Anterior cingulate cortex (tissue), 58 donors: ENCODE measurements at places on chromosomes 12 and 14.

DNA sequence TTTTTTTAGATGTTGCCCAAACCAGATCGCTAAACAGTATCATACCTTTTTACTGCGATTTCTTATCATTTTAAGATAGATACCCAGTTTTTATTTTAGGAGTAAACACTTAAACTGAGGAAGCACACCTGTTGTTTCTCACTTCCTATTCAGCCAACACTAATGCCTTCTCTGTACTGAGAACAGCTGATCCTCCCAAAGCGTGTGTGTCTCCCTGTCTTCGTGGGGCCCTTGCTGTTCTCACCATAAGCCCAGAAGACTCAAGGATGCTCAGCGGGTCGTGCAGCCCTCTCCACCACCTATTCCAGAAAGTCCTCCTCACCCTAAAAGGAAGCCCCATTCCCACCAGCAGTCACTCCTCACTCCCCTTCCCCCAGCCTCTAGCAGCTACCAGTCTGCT lies 14.8 kb downstream of the PPP2R5C start:
- DNase-seq = no peak

- no peak for DNase-seq
Measured at GRCh38 chr12:105292705-105293104, 37.8 kb upstream of the C12orf75 start.

DNA sequence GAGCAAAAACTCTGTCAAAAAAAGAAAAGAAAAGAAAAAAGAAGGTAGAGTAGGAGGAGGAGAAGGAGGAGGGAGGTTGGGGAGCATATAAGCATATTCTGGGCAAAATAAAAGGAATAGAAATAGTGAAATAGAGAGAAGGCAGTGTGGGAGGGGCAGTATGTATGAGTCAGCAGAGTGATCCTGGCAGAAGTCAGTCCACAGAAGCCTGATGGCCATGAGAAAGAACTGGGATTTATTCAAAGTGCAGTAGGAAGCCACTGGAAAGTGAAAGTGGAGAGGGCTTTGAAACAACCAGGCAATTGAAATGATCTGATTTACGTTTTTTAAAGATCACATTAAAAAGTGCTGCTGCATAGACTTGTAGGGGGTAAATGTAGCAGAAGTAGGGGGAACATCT lies 368.6 kb upstream of the USP15 start:
- no peak for DNase-seq

- DNase-seq = no peak
Measured at GRCh38 chr14:61409782-61410181, 88.4 kb downstream of the PRKCH start.

- no peak for DNase-seq
Measured at GRCh38 chr12:74401966-74402365, 135.7 kb upstream of the ATXN7L3B start.

DNA sequence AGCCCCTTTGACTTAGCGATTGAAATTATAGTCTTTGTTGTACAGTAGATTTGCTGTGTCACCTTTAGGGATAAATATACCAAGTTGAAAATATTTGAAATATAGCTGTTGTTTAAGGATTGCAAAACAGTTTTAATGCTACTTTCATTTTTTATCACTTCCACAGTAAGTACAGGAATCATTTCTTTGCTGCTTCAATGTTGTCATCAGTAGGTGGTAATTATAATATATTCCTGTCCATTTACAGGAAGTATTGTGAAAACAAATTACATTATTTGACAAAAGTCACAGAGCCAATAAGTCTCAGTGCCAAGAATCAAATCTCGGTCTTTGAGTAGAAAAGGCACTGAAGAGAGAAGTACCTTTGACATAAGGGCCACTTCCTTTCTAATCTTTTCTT lies 342.6 kb upstream of the RGS6 start:
- DNase-seq = no peak

- no peak for DNase-seq
Measured at GRCh38 chr12:98830657-98831056, 185.6 kb downstream of the APAF1 start.

GRCh38 chr12:30385706-30386105 lies 310.0 kb downstream of the IPO8 start:
- no peak for DNase-seq

GRCh38 chr14:74290415-74290814 lies 12.3 kb downstream of the ABCD4 start:
- DNase-seq = no peak

DNA sequence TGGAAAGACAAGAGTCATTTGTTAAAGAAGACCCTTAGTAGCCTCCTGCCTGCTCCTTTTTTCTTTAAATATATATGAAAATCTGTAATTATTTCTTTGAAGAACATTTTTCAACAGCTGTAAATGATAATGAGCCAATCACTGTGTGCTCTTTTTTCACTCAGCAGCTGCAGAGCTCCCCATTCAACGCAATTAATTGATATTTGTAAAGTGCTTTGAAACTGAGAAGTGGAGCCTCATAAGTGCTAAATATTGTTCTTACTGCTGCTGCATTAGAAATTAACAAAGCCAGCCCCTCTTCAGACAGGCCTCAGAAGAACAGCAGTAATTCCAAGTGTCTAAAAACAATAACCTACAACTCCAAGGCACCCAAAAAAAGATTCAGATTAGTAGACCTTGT lies 224.3 kb downstream of the GXYLT1 start:
- no peak for DNase-seq

GRCh38 chr12:92769124-92769901 lies 66.5 kb downstream of the PLEKHG7 start:
- no peak for DNase-seq

DNA sequence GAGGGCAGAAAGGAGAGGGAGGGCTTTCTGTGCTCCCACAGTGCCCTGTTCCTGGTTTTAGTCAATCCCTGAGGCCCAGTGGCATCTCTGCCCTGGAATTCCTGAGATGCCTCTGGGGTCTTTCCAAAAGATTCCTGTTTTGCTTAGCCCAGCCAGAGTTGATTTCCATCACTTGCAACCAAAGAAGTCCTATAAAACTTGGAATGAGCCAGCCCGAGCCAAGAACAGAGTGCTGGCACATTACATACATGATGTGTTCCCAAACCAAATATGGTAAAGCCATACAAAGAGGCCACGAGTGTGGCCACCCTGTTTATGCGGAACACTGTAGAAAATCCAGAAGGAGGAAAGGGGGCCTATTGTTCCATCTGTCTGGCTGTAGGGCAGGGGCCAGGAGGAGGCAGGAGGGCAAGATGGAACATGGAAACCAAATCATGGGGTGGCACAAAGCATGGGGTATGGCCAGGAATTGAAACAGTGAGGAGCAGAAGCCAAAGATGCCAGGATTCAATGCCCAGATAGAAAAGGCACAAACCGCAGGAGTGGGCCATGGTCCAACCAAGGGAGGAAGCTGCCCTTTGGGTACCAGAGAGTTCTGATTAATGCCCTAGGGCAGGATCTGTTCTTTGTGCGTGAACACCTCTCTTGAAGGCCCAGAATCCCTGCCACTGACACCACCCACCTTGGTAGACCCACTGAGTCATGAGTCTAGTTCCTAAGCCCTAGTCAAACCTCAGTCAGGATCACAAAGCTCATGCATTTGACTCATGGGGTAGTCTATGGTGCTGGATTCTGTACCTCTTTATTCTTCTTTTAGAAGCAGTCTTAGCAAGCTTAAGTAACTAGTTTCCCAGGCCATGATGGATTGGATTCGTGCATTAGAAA lies 75.2 kb downstream of the LRRC74A start:
- DNase-seq = no peak

GRCh38 chr12:120066341-120066740 lies 50.2 kb downstream of the RAB35 start:
- no peak for DNase-seq

- no peak for DNase-seq
Measured at GRCh38 chr12:95187865-95188415, 29.3 kb downstream of the FGD6 start.

- DNase-seq = no peak
Measured at GRCh38 chr14:98959410-98959809, 312.6 kb downstream of the BCL11B start.

GRCh38 chr12:1343422-1343821 lies 251.0 kb downstream of the FBXL14 start:
- DNase-seq = no peak

- DNase-seq = no peak
Measured at GRCh38 chr12:67446716-67447115, 177.6 kb downstream of the CAND1 start.

DNA sequence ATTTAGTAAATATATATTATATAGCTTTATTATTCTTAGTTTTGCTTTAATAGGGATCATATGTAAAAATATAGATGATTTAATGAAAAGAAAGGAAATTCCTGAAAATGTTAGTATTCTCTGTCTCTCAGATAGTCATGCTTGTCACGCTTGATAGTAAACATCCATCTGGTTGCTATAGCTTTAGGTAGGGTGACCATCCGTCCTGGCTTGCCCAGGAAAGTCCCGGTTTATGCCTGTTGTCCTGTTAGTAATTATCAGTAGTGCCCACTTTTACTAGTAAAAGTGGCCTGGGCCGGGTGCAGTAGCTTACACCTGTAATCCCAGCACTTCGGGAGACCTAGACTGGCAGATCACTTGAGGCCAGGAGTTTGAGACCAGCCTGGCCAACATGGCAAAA lies 23.8 kb downstream of the CFAP54 start:
- no peak for DNase-seq
